Left lung (tissue), 14 donors: ENCODE measurements at places on chromosomes 1 and 21. TPM values are rescaled to one million over a fixed set of nuclear protein-coding genes. Genes with fewer than 3 reads are reported as not detected.

- no peak for DNase-seq
Measured at GRCh38 chr1:16900751-16901150, 5.0 kb downstream of the RNU1-2 start.

GRCh38 chr1:221470000-221470698 is 271.7 kb downstream of the DUSP10 start:
- DNase-seq, result no peak

DNA sequence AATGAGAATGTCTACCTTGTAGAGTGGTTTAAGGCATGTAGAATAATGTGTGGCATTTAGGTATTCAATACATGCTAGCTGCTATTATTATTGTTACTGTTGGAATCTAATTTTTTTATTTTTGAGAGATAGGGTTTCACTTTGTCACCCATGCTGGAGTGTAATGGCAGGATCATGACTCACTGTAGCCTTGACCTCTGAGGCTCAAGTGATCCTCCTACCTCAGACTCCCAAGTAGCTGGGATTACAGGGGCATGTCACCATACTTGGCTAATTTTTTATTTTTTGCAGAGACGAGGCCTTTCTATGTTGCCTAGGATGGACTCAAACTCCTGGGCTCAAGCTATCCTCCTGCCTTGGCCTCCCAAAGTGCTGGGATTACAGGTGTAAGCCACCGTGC is 61.9 kb downstream of the EPB41 start:
- DNase-seq, result no peak

DNA sequence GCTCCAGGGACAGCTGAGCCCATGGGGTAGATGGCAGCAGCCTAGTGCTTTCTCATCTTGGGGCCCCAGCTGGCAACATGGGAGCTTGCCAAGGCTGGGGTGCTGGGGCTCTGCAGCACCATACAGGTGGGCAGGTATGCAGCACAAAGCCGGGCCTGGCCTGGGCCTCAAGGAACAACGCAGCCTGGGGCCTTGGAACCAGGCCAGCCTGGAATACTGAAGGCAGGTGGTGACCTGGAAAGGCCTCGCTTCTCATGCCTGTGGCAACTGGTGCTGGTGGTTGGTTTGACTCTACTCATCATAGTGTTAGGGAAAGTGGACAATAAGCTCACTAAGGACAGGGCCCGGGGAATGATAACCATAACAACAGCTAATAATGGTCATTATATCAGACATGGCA is 27.0 kb upstream of the SDHB start:
- DNase-seq, result no peak

The P3R3URF gene
- not detected for polyA plus RNA-seq

GRCh38 chr1:26044971-26045721 is 772 bp downstream of the SLC30A2 start:
- no peak for DNase-seq

GRCh38 chr1:81706650-81707435 is 93.9 kb upstream of the ADGRL2 start:
- DNase-seq, result no peak

- no peak for DNase-seq
Measured at GRCh38 chr1:198620951-198621824, 17.7 kb upstream of the PTPRC start.
